ENCODE measurements at places on chromosomes 6 and 20.

- no peak for DNase-seq
These were observed 1.2 kb upstream of the RBM38 start for GRCh38 chr20:57389695-57390603.

- DNase-seq, result no peak
These were observed 35.9 kb downstream of the DUSP22 start for GRCh38 chr6:328136-328670.

DNA sequence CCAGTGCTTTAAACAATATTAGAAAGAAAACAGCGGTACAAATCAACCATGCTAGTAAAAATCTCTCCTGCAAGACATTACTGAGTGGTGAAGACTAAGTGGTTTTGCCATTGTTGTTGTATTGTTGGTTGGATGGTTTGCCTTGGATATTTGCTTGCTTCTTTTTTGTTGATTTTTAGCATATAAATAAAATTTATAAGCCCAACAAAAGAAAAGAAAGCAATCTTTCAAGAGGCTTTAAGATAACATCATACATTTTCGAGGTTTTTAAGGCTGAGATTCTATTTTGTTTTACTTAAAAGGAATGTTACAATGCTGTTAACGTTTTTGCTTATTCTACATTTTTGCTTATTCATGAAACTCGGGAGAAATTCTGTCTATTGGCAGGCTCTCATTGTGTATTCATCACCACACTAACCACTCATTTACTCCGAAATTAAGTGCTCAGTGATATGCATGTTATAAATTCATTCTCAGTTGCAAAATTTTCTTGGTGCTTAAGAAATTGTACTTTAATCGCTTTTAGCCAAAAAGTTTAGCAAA is 139.1 kb downstream of the LAMA2 start:
- no peak for DNase-seq

DNA sequence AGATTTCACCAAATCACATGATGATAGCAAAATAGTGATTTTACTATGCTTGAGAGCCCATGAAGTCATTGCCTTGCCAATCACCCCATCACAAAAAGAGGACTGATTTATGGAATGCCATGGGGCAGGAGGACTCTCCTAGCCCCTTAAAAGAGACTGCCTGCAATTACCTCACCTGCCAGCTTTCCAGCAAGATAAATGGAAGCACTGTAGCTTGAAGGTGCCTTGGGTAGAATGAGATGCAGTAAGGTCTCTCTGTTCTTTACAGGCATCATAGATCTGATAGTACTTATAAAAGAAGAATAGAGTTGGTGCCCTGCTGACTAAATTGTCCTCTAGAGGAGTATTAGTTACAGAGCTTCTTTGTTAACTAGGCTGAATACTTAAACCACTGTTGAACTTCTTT is 242.3 kb downstream of the TMEM242 start:
- DNase-seq, result no peak

DNA sequence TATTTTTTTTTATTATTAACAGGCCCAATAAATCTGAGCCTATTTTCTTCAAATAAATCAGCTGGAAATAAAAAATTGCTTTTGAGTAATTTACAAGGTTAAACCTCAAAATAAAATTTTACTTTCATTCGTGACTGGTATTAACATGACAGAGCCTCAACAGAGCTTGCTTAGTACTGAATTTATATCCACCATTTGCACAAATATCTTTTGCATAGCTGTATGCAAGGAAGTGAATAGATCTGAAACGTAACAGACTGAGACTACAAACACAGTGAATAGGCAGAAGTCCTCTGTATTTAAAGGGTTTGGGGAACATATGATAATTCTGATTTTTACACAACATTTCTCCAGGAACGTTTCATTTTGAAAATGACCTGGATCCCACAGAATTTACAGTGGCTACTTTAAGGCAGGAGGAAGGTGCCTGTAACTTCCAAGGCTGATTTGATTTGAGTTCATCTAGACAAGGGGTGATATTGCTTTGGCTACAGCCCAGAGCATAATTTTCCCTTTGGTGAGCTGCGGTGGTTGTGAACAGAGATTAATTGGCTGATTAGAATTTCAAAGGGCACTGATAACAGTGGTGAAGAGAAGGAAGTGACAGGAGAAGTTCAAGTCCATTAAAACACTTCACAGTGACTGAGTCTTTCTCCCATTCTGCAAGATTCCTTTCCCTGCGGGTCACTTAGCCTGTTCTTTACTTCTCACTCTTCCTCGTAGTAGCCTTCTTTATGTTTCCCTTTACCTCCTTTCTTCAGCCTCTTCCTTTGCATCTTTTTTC is 121.2 kb upstream of the SASH1 start:
- DNase-seq, result no peak

All from DND-41 (cell line).